Nephron progenitor cell (in vitro differentiated cells): ENCODE measurements at places on chromosomes 3 and 15.

DNA sequence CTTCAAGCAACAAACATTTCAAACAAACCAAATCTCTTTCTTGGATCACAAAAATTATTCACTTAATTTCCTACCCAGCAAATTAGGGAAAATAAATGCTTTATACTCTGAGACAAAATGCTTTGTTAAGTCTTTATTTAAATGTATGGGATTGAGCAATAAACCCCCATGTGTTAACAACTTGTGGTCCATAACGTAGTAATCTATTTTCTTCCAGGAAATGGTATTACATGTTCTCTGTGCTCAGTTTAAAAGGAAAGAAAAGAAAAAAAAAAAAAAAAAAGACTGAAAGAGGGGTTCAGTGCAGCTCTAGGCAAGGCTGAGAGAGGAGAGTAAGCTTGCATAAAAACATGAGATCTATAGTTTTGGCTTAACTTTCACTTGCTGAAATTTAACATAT, 102.3 kb downstream of the PIK3CB start:
- DNase-seq = no peak

- DNase-seq = no peak
Observed at GRCh38 chr3:13788522-13789424, 91.1 kb downstream of the WNT7A start.

DNA sequence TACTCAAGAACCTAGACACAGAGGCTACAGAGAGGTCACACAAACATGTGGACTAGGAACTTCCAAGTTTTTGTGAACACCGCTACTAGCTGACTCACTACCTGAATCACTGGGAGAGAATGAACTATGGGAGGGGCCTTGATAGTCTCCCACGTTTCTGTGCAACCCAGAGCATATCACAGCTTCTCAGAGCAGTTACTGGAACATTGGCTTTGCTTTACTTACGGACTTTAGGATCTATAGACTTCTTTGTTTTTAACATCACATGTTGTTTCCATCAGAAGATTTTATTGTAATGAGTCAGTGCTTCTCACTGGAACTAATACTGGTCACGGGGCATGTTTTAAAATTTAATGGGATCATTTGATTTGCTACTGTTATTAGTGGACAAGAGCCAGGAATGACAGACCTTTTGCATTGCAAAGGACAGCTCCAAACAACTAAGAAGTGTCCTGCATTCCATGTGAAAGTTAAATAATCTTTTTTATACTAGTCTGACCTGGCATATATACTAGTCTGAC, 35.6 kb downstream of the RTP4 start:
- DNase-seq = no peak

GRCh38 chr15:44718180-44718926, 7.0 kb downstream of the B2M start:
- DNase-seq = no peak

DNA sequence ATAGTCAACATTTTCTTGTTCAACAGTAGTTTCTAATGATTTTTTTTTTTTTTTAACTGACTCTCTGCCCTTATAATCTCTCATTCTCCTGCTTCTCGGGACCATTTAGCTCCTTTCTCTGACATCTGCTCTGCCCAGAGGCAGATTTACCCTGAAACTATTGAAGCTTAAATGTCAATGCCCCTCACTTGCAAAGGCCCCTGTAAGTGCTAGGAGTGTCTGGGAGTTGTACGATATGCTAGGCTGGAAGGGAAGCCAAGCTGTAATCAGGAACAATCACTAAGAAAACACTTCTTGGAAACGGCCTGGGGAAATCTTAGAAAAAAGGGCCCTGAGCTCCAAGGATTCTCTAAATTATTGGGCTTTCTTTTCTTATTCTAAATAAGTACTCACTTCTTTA, 5.8 kb upstream of the PLOD2 start:
- DNase-seq = no peak

DNA sequence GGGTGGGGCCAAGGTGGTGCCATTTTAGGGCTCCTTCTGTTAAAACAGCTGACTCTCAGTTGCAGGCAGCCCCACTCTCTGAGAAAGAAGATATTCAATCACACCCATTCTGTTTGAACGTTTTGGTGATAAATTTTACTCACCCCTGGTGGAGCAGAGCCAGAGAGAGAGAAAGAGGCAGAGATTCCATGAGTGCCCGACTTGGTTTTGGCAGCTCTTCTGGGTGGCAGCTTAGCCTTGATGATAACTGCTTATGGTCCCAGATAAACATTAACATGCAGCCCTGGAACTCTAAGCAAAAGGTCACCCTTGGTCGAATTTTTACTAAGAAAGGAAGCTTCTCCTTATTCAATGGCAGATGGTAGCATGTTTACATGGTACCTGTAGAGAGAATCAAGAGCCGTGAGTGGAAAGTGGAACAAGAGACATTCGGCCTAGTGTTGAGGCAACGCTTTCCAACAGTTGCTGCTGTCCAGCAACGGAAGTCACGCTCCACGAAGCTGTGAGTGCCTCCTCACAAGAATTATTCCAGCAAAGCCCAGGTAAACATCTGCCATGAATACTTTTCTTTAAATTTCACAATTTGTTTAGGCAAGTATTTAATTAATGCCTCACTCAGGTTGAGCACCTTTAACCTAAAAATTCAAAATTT, 530.6 kb upstream of the ROBO2 start:
- DNase-seq = no peak

GRCh38 chr3:98513091-98513511, 9.6 kb downstream of the CLDND1 start:
- no peak for DNase-seq

- DNase-seq = no peak
Observed at GRCh38 chr15:36256404-36256807, 323.0 kb upstream of the CDIN1 start.

DNA sequence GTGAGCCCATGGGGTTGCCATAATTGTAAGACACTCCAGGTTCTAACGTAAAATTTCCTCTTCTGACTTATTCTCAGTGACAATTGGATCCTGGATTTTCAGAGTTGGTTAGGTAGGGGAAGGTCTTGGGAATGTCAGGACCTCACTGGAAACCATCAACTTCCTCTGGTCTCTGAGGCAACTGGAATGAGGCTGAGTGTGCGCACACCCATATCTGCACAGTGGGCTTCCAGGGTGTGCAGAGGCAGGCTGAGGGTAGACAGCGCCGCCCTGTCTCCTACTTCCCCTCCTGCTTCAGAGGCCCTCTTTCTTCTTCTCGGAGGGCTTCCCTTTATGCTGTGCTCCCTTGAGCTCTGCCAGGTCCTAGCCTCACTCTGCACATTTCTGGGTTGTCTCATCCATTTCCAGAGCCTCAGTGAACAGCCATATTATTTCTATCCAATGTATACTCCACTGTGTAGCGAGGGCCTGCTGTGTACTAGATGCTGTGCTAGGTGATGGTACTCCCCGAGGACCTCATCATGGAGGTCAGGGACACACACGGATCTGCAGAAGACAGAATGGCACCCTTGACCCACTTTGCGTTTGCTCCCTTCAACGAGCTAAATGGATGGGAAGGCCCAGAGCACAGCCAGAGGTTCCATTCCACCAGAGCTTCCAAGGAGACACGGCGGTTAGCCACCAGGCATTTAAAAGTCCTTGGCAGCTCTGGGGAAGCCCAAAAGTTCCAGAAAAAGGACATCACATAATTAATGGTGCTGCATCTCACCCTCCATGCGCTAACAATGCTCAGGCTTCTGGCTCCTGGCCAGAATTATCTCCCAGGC, 18.3 kb downstream of the ACAA1 start:
- no peak for DNase-seq
